ENCODE measurements at places on chromosomes 4 and X.
A peak's percentile ranks its signal among the peaks of the same experiment; 100 is the strongest.

GRCh38 chrX:16376056-16376455 is 208.8 kb downstream of the MAGEB17 start:
- DNase-seq: no peak

DNA sequence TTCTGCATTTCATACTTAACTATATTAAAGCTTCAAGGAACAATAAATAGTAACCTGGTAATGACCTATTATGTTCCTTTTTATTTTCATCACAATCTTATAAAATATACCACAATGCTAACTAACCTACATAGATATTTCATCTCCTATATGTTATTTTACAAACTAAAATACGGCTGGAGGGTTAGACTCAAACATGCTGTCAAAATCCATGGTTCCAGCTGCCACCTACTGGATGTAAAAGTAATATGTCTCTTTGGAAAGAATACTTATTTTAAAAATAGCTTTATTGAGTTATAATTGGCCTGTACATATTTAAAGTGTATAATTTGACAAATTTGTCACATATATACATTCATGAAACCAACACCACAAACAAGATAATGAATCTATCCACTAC is 15.0 kb downstream of the RGN start:
- no peak for DNase-seq

DNA sequence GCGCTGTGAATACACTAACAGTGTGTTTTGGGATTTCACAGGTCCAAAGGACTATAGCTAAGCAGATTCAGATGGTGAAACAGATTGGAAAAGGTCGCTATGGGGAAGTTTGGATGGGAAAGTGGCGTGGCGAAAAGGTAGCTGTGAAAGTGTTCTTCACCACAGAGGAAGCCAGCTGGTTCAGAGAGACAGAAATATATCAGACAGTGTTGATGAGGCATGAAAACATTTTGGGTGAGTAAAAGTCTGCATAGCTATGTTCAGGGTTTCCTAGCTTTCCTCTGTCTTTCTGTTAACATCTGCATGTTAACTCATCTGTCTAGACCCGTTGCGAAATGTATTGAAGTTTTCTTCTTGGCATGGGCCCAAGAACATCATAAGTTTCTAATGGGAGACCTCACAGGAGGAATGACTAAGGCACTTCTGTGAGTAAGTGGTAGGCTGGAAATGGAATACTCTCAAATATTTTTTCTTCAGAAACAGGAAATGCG is 372.1 kb downstream of the BMPR1B start:
- no peak for DNase-seq

GRCh38 chrX:19462231-19462630 is 53.1 kb downstream of the MAP3K15 start:
- no peak for DNase-seq

- no peak for DNase-seq
Observed at GRCh38 chr4:184444953-184445309, 29.4 kb downstream of the IRF2 start.

DNA sequence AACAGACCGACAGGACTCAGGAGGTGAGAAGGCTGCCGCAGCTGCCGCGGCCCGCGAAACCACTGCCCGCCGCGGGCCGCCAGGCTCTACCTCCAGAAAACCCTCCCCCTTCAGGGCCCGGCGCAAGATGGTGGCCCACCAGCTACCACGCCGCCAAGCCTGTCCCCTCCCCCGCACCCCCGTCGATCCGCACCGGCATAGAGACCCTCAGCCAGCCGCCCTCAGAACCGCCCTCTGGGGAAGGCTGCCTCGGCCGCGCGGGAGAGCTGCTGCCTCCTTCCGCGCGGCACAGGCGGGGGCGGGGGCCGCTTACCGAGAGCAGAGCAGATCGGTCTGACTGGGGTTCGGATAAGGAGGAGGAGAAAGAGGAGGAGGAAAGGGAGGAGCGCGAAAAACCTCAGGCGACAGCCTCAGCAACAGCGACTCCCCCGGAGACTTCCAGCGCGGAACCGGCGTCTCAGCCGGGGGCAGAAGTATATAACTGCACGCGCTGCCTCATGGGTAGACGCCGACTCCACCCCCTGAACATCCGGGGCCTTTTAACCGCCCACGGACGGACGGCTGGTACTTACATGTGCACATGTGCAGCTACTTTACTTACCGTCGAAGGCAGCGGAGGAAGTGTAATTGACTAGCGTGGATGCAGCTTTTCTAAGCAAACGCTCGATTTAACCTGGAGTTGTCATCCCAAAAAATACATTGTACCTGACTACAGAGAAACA is at the start of gene ZNF280C:
TSS of gene ZNF280C (minus strand) at position 451 of the 722 bp plus-strand sequence. CDS start 8,450 bp downstream, outside the sequence.
- peak; percentile 87 for DNase-seq

Measured in coronary artery (tissue), 2 donors.